ENCODE measurements at places on chromosomes 5 and 9. TPM values are rescaled to one million over a fixed set of nuclear protein-coding genes. Genes with fewer than 3 reads are reported as not detected.
A peak's percentile ranks its signal among the peaks of the same experiment; 100 is the strongest.

- DNase-seq, result no peak
Measured at GRCh38 chr5:14760548-14761002, 96.1 kb downstream of the OTULIN start.

DNA sequence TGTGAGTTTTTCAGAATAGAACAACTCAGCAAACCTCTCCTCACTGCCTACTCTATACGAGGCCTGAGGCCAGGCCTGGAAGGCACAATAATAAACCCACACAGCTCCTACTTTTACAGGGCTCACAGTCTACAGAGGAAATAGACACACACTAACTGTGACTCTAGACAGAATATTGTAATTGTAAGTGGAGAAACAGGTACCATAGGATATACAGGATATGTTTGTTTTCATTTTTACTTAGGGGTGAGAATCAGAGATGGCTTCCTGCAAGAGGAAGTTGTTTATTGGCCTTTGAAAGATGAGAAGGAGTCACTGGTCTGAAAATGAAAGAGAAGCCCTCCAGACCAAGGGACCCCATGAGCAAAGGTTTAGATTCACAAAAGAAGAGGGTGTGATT lies 35.8 kb upstream of the TGFBR1 start:
- DNase-seq, result no peak

DNA sequence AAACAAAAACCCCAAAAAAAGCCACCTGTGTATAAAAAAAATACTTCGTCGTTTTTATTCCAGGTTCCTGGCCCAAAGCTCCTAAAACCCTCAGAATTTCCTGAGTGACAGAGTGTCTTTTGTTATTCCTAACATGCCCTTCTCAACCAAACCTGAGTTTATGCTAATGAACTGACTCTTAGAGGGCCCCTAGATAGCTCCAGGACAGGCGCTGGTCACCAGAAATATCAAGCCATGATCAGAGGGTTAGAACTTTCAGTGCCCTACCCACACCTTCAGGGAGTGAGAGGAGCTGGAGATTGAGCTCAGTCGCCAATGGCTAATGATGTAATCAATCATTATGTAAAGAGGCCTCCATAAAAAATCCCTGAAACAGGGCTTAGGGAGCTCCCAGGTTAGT lies 15.7 kb downstream of the AUH start:
- DNase-seq, result no peak

- DNase-seq, result no peak
Measured at GRCh38 chr5:148785223-148785622, 41.2 kb upstream of the ADRB2 start.

DNA sequence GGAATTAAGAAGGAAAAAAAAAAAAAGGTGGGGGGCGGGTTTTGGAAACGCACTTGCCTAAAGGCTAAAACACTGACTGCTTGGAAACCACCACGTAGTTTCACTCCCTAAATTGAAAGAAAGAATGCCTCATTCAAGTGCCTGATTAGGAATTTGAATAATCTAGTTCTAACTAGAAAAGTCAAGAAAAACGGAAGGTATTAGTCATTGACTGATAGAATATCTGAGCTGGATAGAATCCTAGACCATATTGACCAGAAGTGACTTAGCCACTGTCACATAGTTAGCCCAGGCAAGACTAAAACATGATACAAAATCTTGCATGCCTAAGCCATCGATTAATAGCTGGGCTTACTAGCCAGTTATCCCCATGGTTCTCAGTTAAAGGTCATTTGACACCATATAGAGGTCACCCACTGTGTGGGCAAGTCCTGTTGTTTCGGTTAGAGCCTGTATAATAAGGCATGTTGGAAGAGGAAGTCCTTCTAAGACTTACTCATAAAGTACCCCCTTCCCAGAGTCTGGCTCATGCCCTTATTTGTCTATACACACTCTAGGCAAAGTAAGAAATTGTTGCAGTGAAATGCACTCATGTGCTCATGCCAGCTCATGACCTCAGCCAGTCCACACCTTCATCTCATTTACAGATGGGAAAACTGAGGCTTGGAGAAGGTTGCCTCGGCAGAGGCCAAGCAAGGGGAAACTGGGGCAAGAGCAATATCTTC lies 40.2 kb downstream of the SH3RF2 start:
- peak; percentile 49 for DNase-seq

DNA sequence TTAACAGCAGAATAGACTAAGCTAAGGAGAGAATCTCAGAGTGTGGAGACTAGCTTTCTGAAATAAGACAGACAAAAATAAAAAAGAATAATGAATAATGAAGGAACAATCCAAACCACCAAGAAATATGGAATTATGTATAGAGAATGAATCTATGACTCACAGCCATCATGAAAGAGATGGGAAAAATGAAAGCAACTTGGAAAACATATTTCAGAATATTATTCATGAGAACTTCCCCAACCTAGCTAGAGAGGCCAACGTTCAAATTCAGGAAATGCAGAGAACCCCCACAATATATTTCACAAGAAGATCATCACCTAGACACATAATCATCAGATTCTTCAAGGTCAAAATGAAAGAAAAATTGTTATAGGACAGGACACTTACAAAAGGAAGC lies 349.0 kb upstream of the MPDZ start:
- DNase-seq, result no peak

- no peak for DNase-seq
Measured at GRCh38 chr9:35135988-35136387, 20.3 kb upstream of the ATOSB start.

- DNase-seq, result peak; percentile 57
Measured at GRCh38 chr5:27403243-27403882, 365.0 kb upstream of the CDH9 start.

GRCh38 chr9:134443174-134444037 lies 117.2 kb downstream of the RXRA start:
- peak; percentile 91 for DNase-seq

GRCh38 chr5:149656576-149657182 lies 73.4 kb upstream of the PPARGC1B start:
- no peak for DNase-seq

GRCh38 chr5:159211729-159212174 lies 2.4 kb upstream of the RNF145 start:
- no peak for DNase-seq

DNA sequence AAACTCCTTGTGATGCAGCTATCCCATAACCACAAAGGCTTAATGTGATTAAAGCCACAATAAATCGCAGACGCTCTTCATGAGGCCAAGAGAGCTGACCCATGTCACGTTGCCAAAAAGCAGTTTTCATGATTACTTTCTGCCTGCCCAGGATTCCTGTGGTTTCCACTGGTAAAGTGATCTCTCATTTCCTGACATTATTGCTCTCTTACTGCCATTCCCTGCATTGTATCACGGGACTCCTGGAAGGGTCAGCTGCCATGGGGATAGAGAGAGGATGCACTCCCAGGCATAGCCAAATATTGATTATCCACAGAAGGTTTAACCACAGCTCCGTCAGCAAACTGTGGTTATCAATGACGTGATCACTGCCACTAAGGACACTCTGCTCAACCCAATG lies 103.8 kb upstream of the SLC1A3 start:
- peak; percentile 91 for DNase-seq

GRCh38 chr5:72067682-72068470 lies 39.4 kb upstream of the MAP1B start:
- peak; percentile 88 for DNase-seq

- peak; percentile 17 for DNase-seq
Measured at GRCh38 chr5:179986328-179986727, 78.6 kb upstream of the TBC1D9B start.

GRCh38 chr5:10262995-10263394 lies 12.9 kb downstream of the CCT5 start:
- no peak for DNase-seq

GRCh38 chr5:6553972-6554371 lies 78.9 kb downstream of the NSUN2 start:
- DNase-seq, result no peak

GRCh38 chr5:118701791-118702190 lies 286.6 kb downstream of the DTWD2 start:
- DNase-seq, result no peak

GRCh38 chr5:53323943-53324642 lies 156.3 kb upstream of the FST start:
- DNase-seq, result no peak

DNA sequence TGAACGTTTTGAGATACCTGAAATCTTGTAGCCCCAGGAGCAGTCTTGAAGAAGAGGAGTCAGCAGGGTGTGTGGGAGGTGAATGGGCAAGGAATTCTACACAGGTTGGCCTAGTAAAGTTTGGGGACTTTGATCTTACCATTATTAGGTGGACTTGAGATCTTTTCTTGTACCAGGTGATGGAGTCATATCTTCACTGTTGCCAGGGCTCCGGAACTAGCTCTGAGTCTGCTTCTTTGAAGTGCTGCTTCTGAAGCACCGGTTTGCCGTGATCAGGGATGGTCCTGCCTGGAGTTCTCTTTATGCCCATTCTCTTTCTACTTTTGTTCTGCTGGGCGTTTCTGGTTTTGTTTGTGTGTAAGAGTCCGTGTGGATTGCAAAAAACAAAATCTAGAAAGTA lies 27.4 kb downstream of the RCL1 start:
- no peak for DNase-seq

- DNase-seq, result no peak
Measured at GRCh38 chr5:10266839-10267238, 16.8 kb downstream of the CCT5 start.

DNA sequence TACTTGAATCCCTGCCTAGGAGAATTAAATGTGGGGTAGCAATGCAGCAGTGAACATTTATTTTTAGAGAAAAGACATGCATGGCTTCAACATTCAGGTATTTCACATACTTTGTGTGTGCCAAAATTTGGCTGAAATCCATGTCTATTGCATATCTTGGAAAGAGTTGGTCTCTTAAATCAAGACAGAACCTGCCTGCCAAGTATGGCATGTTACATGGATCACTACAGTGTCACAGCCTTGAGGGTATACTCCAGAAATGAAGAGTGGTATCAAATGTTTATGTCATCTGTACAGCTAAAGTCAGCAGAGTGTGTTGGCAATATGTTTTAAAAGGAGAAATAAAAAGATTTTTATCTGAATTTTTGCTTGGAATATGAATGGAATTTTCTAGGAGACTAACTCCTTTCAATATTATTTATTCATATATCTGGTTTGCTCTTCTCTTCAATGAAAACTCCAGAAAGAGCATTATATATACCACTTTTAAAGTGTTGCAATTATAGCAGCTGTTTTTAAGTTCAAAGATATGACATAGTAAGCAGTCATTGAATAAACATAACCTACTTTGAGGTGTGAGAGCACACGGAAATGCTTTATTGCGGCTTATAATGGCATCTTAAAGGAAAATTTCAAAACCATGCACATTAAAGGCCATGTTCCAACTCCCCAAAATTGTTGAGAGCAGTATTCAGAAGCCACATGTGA lies 95.4 kb upstream of the MINAR2 start:
- DNase-seq, result no peak

- DNase-seq, result no peak
Measured at GRCh38 chr5:168934169-168934568, 355.0 kb upstream of the PANK3 start.

GRCh38 chr9:94912700-94913249 lies 186.3 kb downstream of the AOPEP start:
- DNase-seq, result peak; percentile 92

GRCh38 chr9:131398204-131398603 lies 4.3 kb downstream of the PRRC2B start:
- no peak for DNase-seq

GRCh38 chr5:127886-128285 lies 35.9 kb downstream of the PLEKHG4B start:
- no peak for DNase-seq

DNA sequence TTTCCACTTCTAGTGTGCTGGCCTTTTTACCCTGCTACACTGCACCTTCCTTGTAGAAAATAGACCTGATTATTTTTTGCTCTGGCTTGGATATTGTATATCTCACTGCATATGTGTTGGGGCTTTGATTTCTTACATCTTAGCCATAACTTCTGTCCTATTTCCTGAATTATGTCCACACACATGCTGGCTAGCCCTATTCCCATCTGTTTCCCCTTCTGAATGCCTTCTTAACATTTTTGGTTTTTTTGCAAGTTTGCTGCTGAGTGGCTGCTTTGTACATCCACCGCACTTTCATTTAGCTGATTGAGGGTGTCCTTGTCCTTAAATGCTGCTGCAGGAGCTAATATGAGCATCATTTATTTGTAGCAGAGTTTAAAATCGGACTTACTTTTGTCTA lies 26.9 kb downstream of the CFAP95 start:
- no peak for DNase-seq

DNA sequence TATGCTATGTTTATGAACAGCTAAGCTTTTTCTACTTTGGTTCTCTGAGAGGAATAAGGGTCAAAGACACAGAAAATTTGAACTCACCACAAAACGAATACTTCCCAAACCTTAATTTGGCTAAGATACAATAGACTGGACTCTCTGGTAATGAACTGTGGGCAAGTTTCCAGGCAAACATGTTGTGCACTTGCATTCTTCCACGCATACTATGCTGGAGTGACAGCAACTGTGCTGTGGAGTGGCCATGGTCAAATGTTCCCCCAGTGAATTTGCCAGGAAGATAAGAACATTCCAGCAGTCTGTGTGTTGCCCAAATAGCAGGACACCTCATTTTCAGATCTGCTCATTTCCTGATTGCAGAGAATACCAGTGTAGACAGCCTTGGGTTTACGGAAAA lies 275.3 kb upstream of the IL12B start:
- peak; percentile 77 for DNase-seq

GRCh38 chr5:142006363-142007236 lies 6.2 kb downstream of the GNPDA1 start:
- DNase-seq, result no peak

DNA sequence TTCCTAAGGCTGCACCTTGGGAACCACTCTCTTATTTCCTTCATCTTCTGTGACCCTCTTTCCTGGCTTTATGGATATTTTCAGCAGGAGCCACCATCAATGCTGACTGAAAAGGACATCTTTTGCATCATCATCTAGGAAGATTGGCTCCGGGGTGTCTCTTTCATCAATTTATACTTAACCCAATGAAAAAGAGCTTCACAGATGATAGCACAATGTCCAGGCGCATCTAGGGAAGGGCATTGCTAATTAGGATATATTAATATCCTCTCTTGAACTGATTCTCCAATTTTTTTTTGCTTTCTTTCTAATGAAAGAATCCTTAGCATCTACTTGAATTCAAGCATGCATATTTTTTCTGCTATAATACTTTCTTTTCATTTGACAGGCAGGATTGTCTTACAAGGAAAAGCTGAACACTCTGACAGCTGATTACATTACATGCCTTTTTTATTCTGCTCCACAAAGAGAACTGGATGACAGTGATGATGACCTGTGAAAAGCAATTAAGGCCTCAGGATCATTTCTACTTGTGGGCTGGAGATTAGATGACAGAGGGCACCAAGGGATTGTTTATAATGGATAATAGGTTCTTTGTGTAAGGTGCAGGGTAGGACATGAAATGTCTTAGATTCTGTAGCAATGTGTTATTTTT lies 60.2 kb downstream of the PCSK1 start:
- DNase-seq, result no peak

- DNase-seq, result no peak
Measured at GRCh38 chr5:3186736-3187405, 408.8 kb upstream of the IRX1 start.

FOXD4L5 gene
- total RNA-seq, result under 0.01 TPM

ELAVL2 gene
- total RNA-seq, result 0.81 TPM

FOXD1 gene
- total RNA-seq, result 0.74 TPM

CATSPER3 gene
- 0.09 TPM for total RNA-seq

PCDHB15 gene
- total RNA-seq, result not detected

DMGDH gene
- total RNA-seq, result 7.3 TPM

RAB3C gene
- not detected for total RNA-seq

PCDHGB7 gene
- 22.1 TPM for total RNA-seq

GPR150 gene
- total RNA-seq, result 0.27 TPM

WNT8A gene
- total RNA-seq, result not detected

SWI5 gene
- 21.5 TPM for total RNA-seq

OR1Q1 gene
- total RNA-seq, result 0.81 TPM

RETREG1 gene
- 0.99 TPM for total RNA-seq

QSOX2 gene
- total RNA-seq, result 9.2 TPM

JAKMIP2 gene
- total RNA-seq, result 1.4 TPM

ITGA1 gene
- 26.7 TPM for total RNA-seq

ZNF658 gene
- 2.2 TPM for total RNA-seq

All from fibroblast of the aortic adventitia (primary cell).